ENCODE measurements at places on chromosomes 1 and 21. TPM values are rescaled to one million over a fixed set of nuclear protein-coding genes. Genes with fewer than 3 reads are reported as not detected.

ZSWIM5 gene
- 0.08 TPM for total RNA-seq

SPOCD1 gene
- total RNA-seq = 15.3 TPM

DCST2 gene
- not detected for total RNA-seq

OPRD1 gene
- 0.16 TPM for total RNA-seq

AMY2A gene
- not detected for total RNA-seq

TMIGD3 gene
- total RNA-seq = not detected

PTCH2 gene
- total RNA-seq = 0.13 TPM

All from epithelial cell of alveolus of lung (primary cell).